ENCODE measurements at places on chromosomes 2 and 18.

GRCh38 chr2:226023383-226023782 lies 623.9 kb downstream of the NYAP2 start:
- no peak for DNase-seq

- no peak for DNase-seq
These were observed 3.8 kb downstream of the TCF4 start for GRCh38 chr18:55584201-55584600.

DNA sequence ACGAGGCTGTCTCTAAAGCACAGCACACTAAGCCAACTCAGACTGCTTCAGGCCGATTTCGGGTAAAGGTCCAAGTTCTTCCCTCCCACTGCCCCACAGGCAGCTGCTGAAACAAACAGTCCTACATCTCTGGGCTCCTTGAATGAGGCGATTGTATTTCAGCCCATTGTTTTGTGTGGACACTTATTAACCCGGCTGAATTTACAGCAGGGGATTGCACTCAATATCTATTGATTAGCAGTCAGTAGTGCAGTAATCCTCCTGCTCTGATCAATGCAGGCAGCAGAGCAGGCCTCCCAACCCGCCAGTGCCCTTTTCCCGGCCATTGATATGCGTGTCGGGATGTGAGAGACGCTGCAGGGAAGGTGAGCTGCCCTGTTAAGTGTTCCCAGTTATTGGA lies 330.1 kb downstream of the CMPK2 start:
- DNase-seq, result no peak

DNA sequence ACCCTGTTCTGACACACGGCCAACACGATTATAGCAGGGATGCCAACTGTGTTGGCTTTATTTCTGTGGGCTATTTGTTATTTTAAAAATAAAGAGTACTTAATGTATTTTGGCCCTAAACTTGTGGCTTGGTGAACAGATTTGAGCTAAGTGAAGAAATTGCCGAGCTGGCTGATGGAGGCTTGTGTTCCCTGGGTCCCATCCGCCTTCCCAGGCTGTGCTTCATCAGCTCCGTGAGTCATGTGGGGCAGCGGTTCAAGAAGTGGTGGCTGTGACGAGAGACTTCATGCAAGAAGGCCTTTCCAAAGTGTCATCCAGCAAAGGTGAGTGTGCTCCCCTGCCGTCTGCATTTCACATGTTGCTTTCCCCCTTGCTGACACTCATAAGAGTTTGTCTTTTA lies 73.6 kb upstream of the NCK2 start:
- DNase-seq, result no peak

Data from NCI-H446 (cell line).